NCI-H446 (cell line): ENCODE measurements at places on chromosomes 6 and 20.

DNA sequence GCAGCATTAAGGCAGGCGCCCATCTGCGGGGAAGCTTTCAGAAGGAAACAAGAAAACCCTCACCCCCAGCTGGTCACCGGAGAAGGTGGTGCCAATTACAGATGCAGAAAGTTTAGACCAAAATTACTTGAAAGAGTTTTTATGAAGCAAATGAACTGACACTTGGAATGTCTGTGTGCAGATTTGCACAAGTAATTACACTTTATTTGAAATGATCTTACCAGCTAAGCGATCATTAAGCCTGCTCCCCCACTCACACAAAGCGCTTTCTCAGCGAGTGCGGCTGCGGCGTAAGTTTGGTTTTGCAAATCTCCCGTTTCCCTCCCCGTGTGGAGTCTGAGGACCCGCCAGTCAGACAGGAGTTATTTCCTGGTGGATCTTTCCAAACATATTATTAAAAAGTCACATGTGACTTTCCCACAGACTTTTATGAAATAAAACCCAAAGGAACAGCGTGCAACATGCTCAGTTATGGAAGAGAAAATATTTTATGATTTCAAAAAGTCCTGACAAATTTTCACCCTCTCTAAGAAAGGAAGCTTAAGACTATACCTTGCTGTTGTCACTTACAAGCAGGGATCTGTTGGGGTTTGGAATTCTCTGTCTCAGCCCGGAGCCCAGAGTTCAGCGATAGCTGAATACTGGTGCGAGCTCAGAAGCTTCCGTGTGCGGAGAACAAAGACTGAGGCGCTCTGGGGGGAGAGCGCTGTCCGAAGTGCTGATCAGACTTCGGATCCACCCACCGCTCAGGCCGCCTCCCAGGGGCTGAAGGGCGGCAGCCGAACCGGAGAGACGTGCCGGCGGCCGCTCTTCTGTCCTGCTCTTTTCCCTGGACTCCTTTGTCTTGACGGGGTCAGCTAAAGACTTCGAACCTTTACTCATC, 2.7 kb upstream of the MYT1 start:
- no peak for DNase-seq

DNA sequence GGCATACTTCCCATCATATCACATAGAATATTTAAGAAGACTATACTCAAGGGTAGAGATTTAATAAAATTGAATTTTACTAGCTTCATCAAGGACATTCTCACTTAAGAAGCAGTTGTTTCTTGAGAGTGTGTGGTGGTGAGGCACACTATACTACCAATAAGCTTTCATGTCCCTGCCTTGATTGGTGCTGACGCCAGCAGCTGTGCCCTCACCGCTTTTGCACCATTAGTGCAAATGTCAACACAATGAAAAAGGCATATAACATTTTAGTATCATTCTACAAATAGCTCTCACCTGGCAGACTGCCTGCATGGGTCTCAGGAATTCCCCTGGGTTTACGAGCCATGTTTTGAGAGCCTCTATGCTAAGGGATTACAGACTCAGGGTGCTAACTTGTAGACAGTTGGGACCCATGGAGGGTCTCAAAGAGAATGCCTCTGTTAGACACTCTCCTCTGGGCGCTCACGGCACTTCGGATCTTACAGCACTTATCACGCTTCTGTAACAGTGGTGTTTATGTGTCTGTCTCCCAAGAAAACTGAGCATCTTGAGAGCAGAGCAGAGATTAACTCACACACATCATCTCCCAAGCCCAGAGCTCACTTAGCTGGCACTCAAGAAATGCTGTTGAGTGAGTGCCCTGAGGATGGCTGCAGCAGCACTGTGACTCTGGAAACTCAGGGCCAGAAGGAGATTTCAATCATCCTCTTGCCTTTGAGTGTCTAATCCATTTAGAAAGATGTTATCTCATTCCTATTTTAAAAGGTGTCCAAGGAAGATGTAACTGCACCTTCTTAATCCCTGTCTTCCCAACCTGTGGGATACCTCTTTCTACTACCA, 143.3 kb upstream of the GPR6 start:
- DNase-seq: no peak

DNA sequence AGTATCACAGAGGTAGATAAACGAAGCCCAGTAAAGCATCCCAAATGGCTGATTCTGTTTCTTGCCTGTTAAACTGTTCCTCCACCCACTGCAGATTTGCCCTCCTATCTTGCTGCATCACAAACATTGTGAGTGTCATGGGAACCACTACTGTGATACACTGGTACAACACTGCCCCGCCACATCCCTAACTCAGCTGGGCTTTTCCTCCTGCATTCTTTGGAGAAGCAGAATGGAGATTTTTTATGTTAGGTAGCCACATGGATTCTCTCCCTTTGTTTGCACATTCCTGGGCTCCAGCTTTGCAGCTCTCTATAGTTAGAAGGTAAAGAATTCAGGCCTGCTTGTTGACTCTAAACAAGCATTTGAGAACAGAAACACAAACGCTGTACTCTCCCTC, 234.1 kb downstream of the TMEM242 start:
- DNase-seq: no peak

- DNase-seq: no peak
Measured at GRCh38 chr6:76004202-76004601, 68.3 kb downstream of the IMPG1 start.

DNA sequence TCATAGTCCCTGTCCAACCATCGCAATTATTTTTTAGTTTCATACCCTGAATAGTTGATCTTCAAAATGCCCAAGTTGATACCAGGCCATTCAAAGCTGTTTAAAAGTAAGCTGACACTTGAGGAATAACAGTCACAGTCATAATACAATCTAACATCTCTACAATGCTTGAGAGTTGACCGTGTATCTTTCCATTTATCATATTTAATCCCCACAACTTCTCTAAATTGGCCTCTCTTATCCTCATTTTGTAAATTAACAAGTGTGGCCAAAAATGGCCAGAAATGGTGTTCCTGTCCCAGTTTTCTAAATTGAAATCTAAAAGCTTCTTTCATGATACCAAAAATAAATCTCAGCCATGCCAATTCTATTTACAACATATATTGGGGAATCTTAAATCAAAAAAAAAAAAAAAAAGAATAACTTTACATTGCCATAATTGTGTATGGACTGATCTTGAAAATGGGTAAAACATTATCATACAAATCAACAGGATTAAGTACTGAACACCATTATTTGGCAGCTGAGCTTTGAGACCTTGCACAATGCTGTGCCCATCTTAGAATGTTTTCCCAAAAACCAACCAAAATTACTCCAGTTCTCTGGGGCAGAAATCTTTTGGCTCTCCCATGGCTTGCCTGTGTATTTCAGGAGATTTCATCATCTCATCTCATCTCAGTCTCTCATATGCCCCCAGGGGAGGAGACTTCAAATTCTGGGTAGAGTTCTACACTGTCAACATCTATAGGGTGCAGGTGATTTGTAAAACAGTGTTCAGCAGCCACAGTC, 448.7 kb upstream of the JARID2 start:
- DNase-seq: no peak

- no peak for DNase-seq
Measured at GRCh38 chr6:156390621-156391020, 386.6 kb upstream of the ARID1B start.

DNA sequence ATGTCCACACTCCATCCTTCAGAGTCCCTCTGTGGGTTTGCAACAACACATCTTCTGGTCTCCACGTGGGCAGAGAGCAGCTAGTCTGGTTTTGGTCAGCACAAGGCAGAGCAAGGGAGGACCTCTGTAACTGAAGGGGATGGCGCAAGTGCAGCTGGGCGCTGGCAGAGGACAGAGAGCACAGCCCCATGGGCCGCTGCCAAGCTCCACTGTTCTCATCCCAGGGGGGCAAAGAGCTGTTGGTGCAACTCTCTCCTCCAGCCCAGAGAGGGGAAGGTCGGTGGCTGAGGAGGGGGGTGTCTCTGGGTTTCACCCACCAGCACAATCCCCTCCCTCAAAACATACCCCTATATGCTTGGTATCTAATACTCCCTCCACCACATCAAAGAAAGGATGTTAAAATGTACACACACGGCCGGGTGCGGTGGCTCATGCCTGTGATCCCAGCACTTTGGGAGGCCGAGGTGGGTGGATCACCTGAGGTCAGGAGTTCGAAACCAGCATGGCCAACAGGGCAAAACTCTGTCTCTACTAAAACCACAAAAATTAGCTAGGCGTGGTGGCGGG, 9.1 kb downstream of the ATP9A start:
- DNase-seq: no peak

DNA sequence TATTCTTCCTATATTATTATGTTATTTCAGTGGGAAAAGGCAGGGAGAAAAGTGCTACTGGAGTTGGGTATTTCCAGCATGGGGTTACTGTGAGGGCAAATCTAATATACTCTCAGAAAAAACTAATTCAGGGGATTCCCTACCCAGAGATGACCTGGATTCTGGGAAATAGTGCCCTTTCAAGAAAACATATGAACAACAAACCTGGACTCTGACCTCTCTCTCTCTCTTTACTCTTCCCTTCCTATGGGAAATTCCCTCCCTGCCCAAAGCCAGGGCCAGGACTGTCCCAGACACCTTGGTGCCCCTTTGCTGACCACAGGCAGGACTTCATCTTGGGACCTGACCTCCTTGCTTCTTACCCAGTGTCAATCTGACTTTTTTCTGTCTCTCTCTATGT, 1.6 kb upstream of the UBD start:
- no peak for DNase-seq

- no peak for DNase-seq
Measured at GRCh38 chr6:78598966-78599365, 268.4 kb upstream of the IRAK1BP1 start.

- no peak for DNase-seq
Measured at GRCh38 chr6:121439475-121439874, 4.0 kb downstream of the GJA1 start.

DNA sequence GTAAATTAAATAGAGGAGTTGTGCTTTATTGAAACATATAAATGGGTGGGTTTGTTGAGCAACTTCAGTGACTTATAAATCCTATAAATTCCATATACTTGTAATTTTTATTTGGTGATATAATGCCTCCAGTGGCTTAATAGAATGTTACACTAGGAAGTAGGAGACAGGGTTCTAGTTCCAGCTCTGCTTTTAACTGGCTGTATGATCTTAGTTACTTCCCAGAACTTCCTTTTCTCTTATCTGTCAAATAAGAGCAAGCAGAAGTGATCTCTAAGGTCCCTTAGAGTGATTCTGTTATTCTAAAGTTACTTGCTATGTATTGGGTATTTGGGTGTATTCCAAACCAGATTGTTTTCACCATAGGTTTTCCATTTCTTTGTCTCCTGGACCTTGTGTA, 10.2 kb downstream of the ZSCAN23 start:
- no peak for DNase-seq

GRCh38 chr20:55782912-55783253, 222.4 kb downstream of the CBLN4 start:
- DNase-seq: no peak

DNA sequence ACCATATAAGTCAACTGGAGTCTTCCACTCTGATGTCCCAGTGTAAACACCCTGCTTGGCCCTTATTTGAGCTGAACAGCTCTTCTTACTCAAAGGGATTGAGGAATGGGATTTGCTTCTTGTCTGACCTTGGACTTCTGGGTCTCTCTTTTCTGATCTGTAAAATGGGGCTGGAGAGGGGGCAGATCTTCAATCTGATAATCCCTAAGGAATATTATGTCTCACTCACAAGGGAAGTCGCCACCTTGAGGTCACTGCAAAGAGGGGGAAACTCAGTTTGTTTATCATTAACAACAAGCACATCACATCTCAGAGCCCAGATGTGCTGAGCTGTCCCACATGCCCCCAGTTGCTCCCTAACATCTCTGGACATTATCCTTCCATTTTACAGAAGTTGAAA, 15.1 kb downstream of the KCNS1 start:
- DNase-seq: no peak

- peak; percentile 28 for DNase-seq
Measured at GRCh38 chr6:127186889-127187288, 68.4 kb downstream of the RSPO3 start.

- DNase-seq: no peak
Measured at GRCh38 chr20:45649312-45649863, 18.3 kb upstream of the WFDC9 start.

- no peak for DNase-seq
Measured at GRCh38 chr6:148146717-148147462, 195.7 kb upstream of the SASH1 start.

DNA sequence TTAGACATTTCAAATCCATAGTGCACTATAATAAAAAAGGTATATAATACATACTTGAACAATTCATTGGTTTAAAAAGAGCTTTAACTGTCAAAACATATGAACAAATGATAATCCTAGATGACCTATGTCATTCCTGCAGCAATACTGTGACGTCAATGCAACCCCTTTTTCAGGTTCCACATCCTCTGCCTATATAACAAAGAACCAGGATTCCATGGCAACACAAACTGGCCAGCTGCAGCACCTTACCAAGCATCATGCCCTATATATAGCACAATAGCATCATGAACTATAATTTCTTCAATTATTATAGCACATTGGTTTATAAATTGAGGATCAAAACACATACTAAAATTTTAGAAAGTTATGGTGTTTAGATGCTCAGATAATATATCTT, 578 bp upstream of the PTCHD4 start:
- no peak for DNase-seq

DNA sequence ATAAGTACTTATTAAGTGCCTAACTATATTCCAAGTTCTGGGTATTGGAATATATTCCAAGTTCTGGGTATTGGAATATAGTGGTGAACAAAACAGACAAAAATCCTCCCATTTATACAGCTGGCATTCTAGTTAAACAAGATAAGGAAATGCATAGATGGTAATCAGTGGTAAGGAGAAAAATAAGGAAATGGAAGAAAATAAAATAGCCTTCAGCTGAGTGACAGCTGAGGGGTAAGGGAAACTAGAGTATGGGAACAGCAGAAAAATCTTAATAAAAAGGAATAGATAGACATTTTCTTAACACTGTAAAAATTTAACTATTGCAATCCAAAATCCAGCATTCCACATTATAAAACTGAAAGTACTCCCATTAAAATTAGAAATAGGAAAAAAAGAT, 17.2 kb upstream of the WFDC10A start:
- no peak for DNase-seq

GRCh38 chr6:1324936-1325335, 13.0 kb downstream of the FOXQ1 start:
- no peak for DNase-seq

DNA sequence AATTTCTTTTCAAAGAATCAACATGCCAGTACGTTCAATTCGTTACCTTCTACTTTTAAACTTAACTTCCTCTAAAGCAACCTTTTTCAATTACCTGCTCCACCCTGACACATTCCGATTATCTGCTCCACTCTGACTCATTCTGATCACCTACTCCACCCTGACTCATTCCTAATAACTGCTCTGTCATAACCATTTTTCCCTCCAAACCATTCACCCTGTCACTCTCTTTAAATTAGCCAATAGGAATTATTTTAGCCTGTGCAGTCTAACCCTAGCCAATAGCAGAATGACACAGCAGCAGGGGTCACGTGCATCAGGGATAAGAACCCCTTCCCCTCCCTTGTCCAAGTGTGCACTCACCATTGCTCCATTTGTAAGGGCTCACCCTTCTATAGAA, 557.4 kb upstream of the EYS start:
- no peak for DNase-seq

GRCh38 chr6:34979218-34979617, 90.2 kb downstream of the ANKS1A start:
- no peak for DNase-seq
